ENCODE measurements at places on chromosomes 12 and 14.
A peak's percentile ranks its signal among the peaks of the same experiment; 100 is the strongest.

- DNase-seq = no peak
Measured at GRCh38 chr14:85762526-85762925, 232.6 kb downstream of the FLRT2 start.

GRCh38 chr12:112979041-112979680 lies 842 bp downstream of the OAS2 start:
- peak; percentile 31 for DNase-seq

- no peak for DNase-seq
Measured at GRCh38 chr12:125070661-125071390, 5.6 kb downstream of the AACS start.

GRCh38 chr12:41950455-41950854 lies 194.2 kb downstream of the GXYLT1 start:
- no peak for DNase-seq

GRCh38 chr12:119936705-119937311 lies 52.2 kb upstream of the BICDL1 start:
- DNase-seq = no peak

- DNase-seq = no peak
Measured at GRCh38 chr12:47901063-47901717, 3.6 kb downstream of the VDR start.

DNA sequence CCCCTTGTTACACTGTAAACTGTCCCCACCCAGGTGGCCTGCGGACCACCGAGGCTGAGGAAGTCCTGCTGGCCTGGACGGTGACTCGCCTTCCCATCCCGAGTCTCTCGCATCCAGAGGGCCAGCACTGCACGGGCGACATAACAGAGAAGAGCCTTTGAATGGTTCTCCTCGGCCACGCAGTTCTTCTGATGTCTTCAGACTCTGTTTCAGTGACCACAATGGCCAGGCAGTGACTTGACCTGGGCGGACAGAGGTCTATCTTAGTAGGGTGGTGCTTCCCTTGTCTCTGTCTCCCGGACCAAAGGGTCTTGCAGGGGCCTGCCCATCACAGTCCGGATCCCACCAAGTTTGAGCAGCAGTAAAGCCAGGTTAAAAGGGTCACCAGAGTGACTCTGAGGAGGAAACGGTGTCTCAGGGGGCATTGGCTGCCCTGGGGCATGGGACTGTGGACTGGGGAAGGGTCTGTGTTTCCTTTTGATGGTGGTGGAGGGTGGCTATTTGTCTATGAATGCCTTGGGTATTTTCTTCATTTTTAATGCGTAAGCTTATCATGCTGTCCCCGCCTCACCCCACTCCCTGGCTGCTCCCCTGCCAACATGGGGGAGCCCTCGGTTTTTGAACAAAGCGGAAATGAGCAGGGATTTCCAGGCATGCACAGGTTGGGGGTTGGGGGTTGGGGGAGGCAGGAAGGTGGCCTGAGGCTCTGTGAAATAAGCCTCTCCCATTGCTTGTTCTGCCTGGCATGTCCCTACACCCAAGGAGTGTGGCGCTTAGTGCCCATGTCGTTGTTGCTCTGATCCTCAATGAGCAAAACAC lies 10.3 kb downstream of the KRT85 start:
- DNase-seq = no peak

DNA sequence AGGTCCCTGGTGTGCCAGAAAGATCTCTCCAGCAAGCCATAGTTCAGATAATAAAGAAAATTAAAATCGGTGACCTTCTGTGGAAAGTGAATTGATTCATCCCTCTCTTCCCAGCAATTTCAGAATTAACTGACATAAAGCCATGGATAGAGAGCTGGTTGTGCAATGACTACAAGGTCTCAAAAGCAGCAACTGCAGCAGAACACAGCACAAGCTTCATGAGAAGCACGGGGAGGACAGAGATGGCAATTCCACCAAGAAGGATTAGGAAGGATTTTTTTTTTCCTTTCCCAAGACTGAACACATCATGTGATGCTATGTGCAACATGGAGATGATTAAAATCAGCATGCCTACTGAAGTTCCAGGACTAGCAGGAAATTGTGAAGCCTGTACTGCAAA lies 154.9 kb upstream of the PLEKHG7 start:
- DNase-seq = no peak

DNA sequence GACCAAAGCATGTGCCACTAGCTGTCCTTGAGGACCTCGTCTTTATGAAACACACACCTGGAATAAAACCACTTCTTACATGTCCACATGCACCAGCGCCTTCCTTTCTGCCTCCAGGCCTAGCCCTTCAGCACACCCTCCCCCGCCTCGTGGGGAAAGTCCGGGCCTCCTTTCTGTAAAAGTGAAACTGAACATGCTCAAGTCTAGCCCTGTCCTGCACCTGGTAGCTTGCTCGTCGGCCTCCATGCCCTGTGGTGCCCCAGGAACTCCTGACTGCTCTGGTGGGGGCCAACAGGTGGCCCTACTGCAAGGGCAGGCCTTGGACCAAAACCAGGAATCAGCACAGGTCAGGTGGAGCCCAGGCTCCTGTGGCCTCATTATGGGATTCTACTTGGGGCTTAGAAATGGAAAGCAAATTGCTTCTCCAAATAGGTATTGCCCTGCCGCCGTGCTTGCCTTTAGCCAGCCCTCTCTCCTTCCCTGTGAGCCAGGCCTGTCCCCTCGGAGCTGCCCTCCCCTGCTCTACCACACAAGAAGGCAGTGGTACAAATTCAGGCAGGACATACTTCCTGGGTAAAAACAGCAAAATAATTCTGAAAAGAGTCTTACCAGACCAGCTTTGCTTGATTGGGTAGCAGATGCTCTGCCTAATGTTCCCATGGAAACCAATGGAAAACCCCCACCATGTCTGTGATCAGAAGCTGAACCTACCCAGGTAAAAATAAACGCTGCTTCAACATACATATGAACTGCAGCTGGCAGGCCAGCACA lies 43.5 kb downstream of the ERH start:
- peak; percentile 52 for DNase-seq

DNA sequence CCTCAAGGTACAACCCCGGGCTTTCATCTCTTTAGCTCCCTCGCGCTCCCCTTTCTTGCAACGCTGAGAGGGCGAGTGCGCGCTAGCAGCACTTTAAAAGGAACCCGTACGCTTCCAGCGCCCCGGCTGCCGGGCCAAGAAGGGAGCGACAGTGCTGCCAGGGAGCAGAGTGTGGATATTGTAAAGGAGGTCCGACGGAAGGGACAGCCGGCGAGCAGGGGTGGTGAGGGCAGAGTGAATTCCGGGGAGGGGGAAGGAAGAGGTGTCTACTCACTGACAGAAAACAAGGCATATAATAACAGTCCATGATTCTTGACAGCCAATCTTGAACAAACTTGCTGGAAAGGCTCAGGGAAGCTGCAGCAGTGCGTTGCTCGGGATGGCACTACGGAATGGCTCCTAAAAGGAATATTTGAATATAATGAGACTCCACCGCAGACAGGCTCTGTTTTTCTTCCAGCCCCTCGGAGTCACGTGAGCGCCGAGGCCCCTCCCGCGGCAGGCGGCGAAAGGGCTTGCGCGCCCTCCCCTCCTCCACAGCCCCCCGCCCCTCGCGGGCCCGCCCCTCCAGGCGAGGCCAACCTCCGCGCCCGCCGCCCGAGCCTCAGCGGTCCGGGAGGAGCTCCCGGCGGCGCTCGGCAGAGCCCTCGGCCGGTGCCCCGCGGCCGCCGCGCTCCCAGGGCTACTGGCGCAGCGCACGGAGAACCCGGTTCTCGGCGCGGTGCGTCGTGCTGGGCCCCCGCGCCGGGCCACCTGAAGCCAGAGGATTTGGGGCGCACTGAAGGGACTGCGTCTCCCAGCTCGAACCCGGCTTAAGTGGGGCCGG lies 3.4 kb downstream of the BMP4 start:
- DNase-seq = no peak

DNA sequence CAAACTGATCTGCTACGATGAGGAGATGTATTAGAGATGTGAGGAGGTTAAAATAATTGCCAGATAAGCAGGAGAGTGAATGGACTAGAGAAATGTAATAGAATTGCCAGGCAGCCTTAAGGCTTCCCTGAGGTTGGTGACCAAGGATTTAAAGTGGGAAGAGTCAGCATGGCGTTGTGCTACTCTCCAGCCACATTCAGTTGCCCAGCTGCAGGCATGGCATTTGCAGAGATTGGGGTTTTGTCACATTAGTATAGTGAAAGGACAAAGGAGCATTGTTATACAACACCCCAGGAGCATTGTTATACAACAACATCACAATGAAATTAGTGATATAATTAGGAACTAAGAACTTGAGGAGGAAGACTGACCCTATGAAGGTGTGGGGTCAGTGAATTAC lies 31.7 kb downstream of the MARK3 start:
- no peak for DNase-seq

DNA sequence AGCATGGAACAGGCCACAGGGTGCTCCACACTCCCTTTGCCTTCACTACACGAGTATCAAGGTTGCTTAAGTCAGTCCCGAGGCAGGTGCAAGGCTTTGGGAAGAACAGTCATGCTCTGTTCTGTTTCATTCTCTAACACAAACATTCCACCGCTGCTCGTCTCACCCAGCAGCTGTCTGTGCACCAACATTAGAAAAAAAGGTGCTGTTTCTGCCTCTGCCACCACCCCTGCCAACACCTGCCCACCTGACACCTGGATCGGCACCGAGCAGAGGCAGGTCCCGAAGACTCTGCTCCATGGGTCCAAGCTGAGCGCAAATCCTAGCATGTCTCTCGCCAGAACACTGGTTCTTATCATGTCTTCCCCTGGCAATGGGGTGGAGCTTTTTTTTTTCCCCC lies 347.7 kb downstream of the TMEM132D start:
- DNase-seq = no peak

DNA sequence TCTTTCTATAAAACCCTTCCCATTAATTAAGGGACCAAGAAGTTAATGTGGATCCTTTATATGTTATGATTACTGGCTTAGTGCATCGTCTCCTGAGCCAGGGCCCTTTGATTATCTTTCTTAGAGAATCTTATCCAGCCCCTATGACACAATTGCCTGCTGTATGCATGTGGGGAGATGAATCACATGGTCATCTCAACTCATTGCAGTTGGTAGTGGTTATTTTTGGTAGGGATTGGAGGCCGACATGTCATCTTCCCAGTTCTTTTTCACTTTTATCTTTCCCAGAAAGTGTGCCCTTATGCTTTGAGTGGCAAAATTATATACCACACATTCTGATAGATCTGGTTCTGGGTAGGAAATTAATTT lies 26.0 kb downstream of the ZNF664 start:
- no peak for DNase-seq

DNA sequence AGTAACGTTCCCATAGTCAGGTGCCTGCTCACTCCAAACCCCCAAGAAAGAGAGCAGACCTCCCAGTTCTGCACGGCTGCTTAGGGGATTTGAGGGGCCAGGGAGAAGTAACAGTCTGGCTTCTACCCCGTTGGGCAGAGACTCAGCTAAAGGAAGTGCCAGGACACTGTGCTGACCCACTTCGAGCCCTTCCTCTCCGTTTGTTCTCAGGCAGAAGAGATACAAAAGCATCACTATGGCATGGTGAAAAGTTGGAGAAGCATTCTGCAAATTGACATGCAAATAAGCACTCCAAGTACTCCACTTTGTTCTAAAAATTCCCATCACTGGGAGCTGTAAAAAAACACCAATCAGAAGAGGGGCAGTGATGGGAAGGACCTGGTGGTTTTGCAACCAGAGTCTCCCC lies 239.1 kb downstream of the EGLN3 start:
- DNase-seq = no peak

DNA sequence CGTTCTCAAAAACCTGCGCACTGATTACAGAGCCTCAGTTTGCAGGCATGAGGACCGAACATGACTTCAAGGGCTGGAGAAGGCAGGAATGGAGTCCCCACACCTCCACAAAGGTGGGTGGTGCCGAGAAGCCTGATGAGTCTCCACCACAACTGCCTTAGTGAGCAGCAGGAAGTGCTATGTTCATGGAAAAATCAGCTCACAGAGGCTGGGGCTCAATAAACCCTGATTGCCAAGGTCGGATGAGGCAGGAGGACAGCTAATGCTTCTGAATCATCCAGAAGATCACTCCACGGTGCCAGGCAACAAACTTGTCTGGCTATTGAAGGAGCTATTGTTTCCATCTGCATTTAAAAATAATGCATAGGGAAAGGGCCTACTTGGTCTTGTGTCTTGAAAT lies 31.1 kb downstream of the APPL2 start:
- no peak for DNase-seq

DNA sequence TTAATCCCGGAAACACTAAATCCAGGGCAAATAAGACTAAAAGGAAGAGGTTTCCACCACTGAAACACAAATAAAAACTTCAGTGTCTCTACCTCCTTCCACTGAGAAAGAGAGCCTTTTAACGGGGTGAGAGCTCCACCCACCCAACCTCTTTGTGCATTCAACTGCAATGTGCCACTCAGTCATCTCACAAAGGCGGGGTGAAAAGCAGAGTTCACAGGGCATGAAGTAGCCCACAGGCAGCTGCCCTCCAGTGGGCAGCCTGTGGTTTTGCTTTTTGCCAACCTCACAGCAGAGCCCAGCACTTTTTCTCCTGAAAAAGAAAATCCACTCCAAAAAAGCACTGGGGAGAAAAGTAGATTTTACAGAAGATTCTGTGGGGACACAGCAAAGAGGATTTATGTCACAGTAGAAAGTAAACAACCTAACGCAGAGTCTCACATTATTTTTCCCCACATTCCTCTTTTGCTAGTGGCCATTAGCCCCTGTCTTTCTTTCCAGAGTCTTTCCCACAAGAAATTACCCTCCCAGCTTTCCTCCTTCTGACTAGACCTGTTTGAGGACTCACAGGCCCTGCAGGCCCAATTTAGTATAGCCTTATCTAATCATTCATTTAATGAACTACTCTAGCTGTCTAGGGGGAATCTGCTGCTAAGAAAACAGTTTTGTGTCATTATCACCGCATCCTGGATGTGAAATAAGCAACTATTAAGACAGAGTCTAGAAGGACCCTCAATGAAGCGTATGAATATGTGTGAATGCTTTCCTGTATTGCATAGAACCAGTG lies 753.8 kb upstream of the FOXG1 start:
- DNase-seq = no peak

DNA sequence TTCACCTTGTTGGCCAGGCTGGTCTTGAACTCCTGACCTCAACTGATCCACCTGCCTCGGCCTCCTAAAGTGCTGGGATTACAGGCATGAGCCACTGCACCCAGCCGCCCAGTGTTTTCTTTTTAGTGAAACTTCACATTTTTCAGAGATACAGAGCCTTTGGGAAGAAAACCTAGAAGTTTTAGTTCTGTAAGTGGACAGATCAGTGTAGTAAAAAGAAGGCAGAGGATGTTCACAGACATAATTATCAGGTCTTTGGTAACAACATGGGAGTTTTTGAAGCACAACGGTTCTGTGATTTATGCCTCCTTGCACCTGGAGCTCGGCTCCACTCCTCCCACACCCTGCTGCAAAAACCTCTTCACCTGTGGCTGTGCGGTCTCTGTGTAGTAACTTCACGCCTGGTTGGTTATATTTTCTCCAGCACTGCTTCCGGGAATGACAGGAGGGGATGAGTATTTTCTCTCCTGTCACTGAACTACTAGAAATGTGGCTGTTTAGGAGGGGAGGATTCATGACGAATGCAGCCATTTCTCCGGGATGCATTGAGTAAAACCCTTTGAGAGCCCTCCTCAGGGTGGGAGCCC lies 67.0 kb downstream of the ARF6 start:
- no peak for DNase-seq

DNA sequence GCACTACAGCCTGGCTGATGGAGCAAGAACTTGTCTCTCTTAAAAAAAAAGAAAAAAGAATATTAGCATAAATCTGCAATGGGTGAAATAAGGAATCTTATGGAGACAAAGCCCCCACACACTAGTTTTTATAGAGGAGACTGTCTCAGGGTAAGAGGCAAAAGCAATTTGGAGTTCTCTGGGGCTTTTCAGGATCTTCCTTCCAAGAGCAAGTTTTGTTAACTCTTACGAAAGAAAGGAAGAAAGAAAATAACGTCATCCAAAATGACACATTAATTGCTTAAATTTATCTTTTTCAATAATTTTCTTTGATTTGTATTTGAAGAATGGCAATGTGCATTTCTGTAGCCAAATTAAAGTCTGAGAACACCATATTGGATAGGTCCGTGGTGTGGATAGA lies 3.8 kb downstream of the PDE6H start:
- DNase-seq = no peak
